Progenitor cell of endocrine pancreas (in vitro differentiated cells): ENCODE measurements at places on chromosomes 3 and 15. TPM values are rescaled to one million over a fixed set of nuclear protein-coding genes. Genes with fewer than 3 reads are reported as not detected.

ASB14 gene
- total RNA-seq = not detected in 2 replicates

TPRG1 gene
- total RNA-seq = 0.67 and 2.3 TPM in 2 replicates

FOXL2NB gene
- total RNA-seq = not detected in 2 replicates

RBM15B gene
- total RNA-seq = 69.7 and 75.8 TPM in 2 replicates

TGM4 gene
- not detected in 2 replicates for total RNA-seq

COL6A5 gene
- total RNA-seq = not detected in 2 replicates

COL8A1 gene
- 0.18 TPM in 1 of 2 replicates, not detected in the other for total RNA-seq

LRTM1 gene
- total RNA-seq = not detected in 2 replicates

TM6SF1 gene
- 0.27 TPM in 1 of 2 replicates, not detected in the other for total RNA-seq

TM4SF18 gene
- 0.36 TPM in 1 of 2 replicates, not detected in the other for total RNA-seq

RFT1 gene
- total RNA-seq = 22.0 and 22.5 TPM in 2 replicates

SLC12A1 gene
- 0.16 TPM in 1 of 2 replicates, not detected in the other for total RNA-seq

NMNAT3 gene
- 3.5 and 4.5 TPM in 2 replicates for total RNA-seq

ADAMTS9 gene
- total RNA-seq = 53.8 and 54.2 TPM in 2 replicates

CLDN18 gene
- 19.5 and 22.2 TPM in 2 replicates for total RNA-seq

SLC22A14 gene
- total RNA-seq = 0.18 and 0.72 TPM in 2 replicates

HESX1 gene
- 0.80 and 0.96 TPM in 2 replicates for total RNA-seq

RARRES1 gene
- 1.1 and 3.3 TPM in 2 replicates for total RNA-seq

AHSG gene
- 0.19 and 0.27 TPM in 2 replicates for total RNA-seq

B3GNT5 gene
- 26.7 and 28.4 TPM in 2 replicates for total RNA-seq

ALS2CL gene
- total RNA-seq = 3.5 and 3.7 TPM in 2 replicates

DPPA2 gene
- 0.58 and 0.69 TPM in 2 replicates for total RNA-seq

SERF2 gene
- 597 and 612 TPM in 2 replicates for total RNA-seq

GCHFR gene
- 30.6 and 32.1 TPM in 2 replicates for total RNA-seq

PARP15 gene
- 0.55 TPM in 2 replicates for total RNA-seq

GUCA1C gene
- not detected in 2 replicates for total RNA-seq
